ENCODE measurements at places on chromosomes 1 and 21. TPM values are rescaled to one million over a fixed set of nuclear protein-coding genes. Genes with fewer than 3 reads are reported as not detected.

S100B gene
- polyA plus RNA-seq, result 19.8 TPM

GRCh38 chr1:243725846-243726245 is 124.2 kb downstream of the AKT3 start:
- no peak for DNase-seq

- peak; percentile 20 for DNase-seq
Observed at GRCh38 chr1:203796236-203796605, 798 bp downstream of the ZBED6 start.

DNA sequence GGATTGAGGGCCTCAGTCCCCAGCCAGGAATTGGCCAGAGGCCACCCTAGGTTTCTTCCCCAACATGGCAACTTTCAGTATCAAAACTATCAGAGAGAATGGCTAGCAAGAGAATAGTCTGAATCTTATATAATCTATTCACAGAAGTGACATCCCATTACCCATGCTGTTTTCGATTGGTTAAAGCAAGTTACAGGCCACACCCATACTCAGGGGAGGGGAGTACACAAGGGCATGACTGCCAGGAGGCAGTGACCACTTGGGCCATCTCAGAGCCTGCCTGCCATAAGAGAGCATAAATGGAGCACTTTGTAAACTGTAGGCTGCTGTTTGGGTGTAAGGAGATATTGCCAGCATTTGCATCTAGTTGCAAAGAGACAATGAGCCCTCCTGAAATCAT is 65.4 kb downstream of the FAM163A start:
- DNase-seq, result no peak

GRCh38 chr1:160720356-160721085 is 8.9 kb upstream of the CD48 start:
- no peak for DNase-seq

GRCh38 chr1:219575563-219575962 is 37.3 kb downstream of the ZC3H11B start:
- no peak for DNase-seq
